Anterior cingulate cortex (tissue), 58 donors: ENCODE measurements at places on chromosomes 7 and 10.

DNA sequence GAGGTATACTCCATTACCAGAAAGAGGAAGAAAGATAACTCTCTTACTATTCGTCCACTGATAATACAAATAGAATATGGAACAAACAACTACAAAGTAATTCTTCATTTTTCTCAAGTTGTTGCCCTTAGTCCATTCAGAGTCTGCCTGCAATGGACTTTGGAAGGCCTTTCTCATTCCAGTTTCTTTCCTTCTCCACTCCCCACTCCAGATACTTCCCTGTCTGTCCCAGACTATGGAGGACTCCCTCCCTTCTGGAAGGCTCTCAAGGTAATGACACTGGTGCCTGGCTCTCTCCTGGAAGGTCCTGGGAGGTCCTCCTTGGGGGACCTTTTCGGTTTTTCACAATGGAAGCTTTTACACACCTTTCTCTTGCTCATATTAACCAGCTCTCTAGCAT lies 167.8 kb downstream of the SDHAF3 start:
- no peak for DNase-seq

DNA sequence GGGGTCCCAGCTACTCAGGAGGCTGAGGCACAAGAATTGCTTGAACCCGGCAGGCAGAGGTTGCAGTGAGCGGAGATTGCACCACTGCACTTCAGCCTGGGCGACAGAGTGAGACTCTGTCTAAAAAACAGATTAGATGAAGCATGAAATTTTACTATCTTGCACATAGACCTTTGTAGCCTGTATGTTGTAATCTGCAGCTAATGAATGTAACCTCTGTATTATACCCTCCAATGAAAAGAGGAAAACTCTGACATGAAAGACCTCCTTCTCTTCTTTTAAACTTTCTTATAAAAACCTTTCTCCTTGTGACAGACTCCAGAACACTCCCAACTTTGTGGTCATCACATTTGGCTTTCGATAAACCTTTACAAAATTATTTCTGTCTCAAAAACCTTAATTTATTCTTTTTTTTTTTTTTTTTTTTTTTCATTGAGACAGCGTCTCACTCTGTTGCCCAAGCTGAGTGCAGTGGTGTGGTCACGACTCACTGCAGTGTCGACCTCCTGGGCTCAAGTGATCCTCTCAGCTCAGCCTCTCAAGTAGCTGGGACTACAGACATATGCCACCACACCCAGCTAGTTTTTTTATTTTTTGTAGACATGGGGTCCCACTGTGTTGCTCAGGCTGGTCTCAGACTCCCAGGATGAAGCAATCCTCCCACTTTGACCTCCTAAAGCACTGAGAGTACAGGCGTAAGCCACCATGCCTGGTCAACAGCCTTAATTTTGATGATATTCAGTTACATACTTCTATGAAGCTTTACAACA lies 97.4 kb downstream of the SVOPL start:
- DNase-seq = no peak

DNA sequence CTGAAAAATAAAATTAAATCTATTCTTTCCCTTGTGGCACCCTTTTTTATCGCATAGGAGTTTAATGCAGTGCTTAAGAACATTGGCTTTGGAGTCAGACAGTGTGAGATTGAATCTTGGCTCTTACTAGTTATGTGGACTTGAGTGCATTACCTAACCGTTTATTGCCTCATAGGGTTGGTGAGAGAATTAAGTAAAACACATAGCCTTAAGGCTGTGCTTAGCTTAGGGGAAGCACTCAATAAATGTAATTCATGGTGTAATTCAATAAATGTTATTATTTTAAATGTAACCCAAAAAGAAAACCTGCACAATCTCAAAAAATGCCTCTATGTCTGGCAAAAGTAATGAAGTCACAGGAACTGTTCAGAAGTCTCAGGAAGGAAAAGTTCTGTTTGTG lies 2.7 kb downstream of the STK17A start:
- no peak for DNase-seq

DNA sequence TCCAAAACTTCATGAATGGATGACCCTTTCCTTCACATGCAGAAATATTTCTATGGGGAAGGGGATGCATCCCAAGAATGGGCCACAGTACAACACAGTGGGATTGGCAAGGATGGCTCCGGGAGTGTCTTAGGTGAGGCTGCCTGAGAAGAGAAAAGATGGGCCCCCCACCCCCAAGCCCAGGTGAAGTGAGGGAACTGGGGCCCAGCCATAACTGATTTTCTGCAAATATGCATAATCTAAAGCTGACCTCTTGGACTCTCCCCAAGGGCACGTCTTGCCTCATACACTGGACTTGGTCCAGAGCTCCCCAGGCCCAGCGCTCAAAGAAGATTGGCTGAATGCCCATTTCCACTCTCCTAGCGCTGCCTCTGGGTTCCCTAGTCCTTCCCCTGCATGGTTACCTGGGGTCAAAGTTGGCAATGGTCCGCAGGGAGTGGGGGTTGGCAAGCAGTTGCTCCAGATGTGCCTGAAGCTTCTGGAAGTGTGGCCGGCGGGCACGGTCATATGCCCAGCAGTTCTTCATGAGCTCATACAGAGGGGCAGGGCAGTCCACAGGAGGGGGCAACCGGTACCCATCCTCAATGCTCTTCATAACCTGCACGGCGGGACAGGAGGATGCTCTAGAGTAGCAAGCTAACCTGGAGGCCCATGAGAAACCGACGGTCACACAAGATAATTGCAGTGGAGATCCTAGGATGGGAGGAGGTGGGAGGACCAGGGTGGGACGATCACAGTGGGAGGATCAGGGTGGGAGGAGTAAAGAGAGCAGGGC lies 12.3 kb downstream of the ZYX start:
- no peak for DNase-seq

DNA sequence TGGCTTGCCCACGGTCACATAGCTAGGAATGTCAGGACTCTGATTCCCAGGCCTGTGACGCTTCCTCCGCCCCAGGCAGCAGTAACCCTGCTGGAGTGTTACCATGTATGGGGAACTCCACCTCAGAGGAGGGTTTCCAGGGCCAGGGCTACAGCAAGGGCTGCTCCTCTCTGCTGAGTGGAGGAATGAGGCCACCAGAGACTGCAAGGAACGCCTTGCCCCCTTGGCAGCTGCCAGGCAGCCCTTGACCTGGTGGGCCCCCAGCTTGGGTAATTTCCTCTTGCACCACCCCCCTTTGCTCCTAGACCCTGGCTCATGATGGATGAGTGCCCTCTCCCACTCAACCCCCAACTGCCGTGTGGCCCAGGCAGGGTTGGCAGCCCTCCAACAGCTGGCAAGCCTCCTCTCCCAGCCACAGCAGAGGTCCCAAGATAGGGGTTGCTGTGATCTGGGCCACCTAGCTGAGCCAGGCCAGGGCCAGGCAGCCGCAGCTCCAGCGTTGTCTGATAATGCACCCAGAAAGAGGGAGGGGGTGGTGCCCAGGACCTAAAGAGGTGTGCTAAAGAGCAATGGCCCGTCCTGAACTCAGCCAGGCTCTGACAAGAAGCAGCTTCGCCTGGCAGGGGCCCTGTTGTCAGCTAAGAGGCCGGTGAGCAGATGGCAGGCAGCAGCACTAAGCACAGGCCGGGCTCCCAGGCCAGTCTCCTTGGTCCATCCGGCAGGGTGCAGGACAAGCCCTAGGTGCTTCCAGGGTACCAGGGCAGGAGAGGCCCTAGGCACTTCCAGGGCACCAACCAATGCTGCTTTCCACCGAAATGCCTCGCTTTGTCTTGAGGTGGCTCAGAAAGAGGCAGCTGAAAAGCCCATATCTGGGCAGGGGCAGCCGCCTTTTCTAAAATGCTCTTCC lies 35.4 kb downstream of the DRGX start:
- no peak for DNase-seq

DNA sequence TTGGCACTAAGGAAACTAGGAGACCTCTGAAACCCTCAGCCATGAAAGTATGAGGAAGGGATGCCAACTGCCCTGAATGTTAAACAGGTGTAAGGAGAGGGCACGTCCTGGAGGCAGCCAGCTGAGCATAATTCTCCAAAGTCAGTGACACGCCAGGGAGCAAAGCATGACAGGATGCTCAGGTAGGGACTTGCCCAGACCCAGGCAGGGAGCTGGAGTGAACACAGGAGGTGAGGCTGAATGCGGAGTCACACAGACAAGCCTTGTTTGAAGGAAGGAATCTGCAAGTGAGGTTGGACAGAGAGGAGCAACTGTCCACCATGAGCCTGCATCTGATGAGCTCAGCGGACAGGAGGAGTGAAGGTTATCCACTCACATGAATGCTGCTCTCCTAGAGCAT lies 41.5 kb downstream of the KLRG2 start:
- DNase-seq = no peak

- no peak for DNase-seq
Observed at GRCh38 chr7:68789597-68789996, 808.7 kb upstream of the AUTS2 start.

- DNase-seq = no peak
Observed at GRCh38 chr7:195010-195829, 2.8 kb downstream of the FAM20C start.

DNA sequence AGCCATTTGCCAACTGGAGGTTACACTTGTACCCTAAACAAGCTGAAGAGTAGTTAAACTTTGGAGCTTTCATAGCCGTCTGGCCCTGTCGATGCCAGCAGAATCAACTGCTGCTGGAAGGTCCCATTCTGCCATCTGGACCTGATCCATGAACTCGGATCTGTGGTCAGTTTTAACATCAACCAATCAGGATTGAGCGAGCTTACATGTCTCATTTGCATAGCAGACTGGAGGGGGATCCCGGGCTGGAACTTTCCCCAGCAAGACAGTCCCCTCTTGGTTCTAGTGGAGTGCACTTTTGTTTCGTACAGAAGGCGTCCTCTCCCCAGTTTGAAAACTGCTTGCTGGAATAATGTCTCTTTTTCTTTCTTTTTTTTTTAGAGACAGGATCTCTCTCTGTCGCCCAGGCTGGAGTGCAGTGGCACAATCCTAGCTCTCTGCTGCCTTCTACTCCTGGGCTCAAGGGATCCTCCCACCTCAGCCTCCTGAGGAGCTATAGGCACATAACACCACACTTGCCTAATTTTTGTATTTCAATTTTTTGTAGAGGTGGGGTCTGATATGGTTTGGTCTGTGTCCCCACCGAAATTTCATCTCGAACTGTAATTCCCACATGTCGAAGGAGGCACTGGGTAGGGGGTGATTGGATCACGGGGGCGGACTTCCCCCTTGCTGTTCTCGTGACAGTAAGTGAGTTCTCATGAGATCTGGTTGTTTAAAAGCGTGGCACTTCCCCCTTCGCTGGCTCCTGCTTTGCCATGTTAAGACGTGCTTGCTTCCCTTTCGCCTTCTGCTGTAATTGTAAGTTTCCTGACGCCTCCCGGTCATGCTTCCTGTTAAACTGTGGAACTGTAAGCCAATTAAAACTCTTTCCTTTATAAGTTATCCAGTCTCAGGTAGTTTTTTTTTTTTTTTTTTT lies 42.8 kb upstream of the SEPHS1 start:
- DNase-seq = no peak

GRCh38 chr10:124372899-124373298 lies 45.8 kb downstream of the OAT start:
- DNase-seq = no peak

- DNase-seq = no peak
Observed at GRCh38 chr10:36367362-36367761, 725.3 kb upstream of the FZD8 start.

GRCh38 chr10:96714031-96714590 lies 6.2 kb downstream of the PIK3AP1 start:
- DNase-seq = no peak

DNA sequence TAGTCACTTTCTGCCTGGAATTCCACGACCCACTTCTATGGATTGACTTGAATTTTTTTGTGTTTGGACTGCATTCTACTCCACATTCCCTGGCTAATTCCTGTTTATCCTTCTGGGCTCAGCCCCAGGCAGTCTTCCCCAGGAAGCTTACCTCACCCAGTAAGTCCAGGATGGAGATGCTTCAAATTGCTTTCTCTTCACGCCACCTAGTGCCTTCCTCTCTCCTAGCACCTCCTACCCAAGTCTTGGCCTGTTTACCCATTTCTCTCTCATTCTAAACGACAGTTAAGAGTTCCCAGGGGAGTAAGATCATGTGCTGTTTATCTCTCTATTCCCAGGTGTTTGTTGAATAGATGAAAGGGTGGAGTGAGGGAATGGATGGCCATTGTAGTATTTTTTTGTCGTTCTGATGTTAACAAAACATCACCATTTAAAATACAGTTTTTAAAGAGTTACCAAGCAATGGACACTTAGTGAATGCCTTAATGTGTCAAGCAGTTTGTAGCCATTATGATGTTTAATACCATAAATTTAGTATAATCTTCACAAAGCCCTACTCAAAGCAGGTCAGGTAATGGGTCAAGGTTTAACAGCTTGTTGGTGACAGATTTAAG lies 45.5 kb upstream of the TARP start:
- DNase-seq = no peak

GRCh38 chr10:129918401-129918800 lies 45.7 kb downstream of the EBF3 start:
- no peak for DNase-seq

DNA sequence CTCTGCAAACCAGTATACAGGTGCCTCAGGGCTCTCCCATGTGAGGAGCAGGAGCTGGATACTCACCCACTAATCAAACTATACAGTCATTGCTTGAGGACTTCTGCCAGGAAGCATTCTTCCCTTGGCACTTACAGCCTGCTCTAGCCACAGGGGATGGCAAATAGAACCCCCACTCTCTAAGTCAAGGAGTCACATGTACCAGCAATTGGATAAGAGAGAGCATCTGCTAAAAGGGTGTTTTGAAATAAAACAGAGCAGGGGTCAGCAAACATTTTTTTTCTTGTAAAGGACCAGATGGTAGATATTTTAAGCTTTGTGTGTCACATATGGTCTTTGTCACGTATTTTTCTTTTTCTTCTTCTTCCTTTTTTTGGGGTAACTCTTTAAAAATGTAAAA lies 865.2 kb upstream of the GHITM start:
- no peak for DNase-seq

GRCh38 chr10:132706701-132707100 lies 79.2 kb downstream of the NKX6-2 start:
- no peak for DNase-seq

DNA sequence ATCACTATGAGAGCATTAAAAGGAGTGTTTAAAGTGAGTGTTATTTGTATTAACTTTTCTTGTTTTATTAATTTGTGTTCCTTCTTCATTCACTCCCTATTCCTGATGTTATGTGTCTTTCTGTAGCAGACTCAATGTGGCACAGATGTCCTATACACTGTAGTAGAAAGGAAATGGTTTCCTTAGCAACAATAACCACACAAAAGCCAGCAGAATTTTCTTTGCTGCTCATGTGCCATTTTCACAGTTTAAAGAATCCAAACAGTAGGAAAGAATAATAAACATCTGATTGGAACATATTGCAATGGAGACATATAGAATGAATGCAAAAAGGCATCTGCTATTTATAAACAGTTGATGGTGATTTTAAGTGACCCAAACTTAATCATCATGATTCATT lies 763.6 kb downstream of the PHTF2 start:
- DNase-seq = no peak
